ENCODE measurements at places on chromosomes 4 and X. TPM values are rescaled to one million over a fixed set of nuclear protein-coding genes. Genes with fewer than 3 reads are reported as not detected.

- no peak for DNase-seq
Observed at GRCh38 chr4:42555828-42556227, 101.1 kb downstream of the ATP8A1 start.

DNA sequence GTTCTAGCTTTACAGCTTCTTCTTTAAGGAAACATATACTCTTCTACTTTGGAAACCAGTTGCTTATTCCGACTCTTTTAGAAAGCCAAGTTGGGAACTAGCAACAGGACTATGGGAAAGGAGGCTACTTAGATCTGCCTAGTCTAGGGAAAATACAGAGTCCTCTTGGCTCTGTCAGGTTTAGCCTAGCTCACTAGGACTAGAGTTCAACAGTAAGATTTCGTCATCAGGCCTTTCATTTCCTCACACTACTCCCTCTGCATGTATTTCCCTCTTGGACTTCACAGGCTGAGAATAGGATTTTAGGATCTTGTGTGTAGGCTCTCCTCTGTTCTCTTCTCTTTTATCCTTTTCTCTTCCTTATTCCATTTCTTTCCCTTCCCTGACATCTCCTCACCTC lies 409.8 kb downstream of the AR start:
- DNase-seq: no peak

IL21 gene
- total RNA-seq: not detected

TEX13D gene
- total RNA-seq: not detected
